ENCODE measurements at places on chromosomes 6 and 20.

DNA sequence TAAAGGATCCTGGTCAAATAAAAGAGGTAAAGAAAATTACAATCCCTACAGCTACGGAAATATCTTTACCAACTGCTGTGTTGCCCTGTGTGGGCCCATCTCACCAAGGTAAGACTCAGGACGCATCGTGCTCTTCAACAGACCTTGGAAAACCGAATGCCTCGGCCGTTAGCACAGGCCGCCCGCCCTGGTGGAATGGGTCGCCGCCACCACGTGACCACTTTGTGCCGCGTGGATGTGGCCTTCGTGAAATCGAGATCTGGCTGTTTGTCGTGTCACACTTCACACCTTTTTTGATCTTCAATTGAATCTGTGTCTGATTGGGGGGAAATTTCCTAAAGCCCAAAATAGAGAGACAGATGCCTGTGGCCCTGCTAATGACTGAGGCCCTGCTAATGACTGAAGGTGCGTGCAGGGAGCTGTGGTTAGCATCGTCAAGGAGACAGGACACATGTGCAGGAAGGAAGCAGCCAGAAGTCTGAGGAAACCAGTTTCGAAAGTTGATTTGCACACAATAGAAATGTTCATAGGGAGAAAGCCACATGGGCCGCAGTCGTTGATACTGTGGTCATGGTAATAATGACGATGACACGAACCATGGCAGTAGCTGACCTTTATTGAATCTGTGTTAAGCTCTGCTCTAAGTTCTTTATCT, 175.7 kb upstream of the SNX9 start:
- DNase-seq: no peak

DNA sequence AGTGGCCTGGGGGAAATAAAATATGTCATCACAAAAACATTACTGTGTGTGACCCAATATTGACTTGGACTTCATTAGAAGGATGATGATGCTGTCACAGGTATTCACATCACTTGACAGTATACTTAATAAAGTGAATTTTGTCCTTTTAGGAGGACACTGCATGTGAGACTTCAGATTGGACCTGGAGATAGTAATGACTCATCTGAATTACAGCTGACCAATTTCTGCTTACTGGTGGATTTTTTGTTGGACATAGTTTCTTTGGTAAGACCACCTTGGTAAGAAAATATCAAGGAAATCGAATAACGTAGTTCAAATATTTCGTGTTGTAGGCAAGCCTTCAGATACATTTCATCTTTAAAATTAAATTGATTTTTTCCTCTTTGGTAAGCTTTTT, 57.1 kb downstream of the DOP1A start:
- peak; percentile 20 for DNase-seq

- DNase-seq: no peak
These were observed 26.1 kb upstream of the RIPPLY2 start for GRCh38 chr6:83827050-83827449.

GRCh38 chr6:26388014-26388413, 5.1 kb downstream of the BTN2A2 start:
- no peak for DNase-seq

GRCh38 chr6:167589615-167589940, 237.1 kb upstream of the AFDN start:
- DNase-seq: no peak
